Mammary microvascular endothelial cell (primary cell): ENCODE measurements at places on chromosomes 5 and 9. TPM values are rescaled to one million over a fixed set of nuclear protein-coding genes. Genes with fewer than 3 reads are reported as not detected.

Gene KIF12
- 0.80 and 0.94 TPM in 2 replicates for total RNA-seq

Gene FBP1
- 15.2 and 15.8 TPM in 2 replicates for total RNA-seq

Gene SETD9
- total RNA-seq, result 8.8 and 9.6 TPM in 2 replicates

Gene ANKHD1
- 25.6 and 26.8 TPM in 2 replicates for total RNA-seq

Gene IRGM
- total RNA-seq, result 0.07 TPM in 1 of 2 replicates, not detected in the other

Gene CEMIP2
- 37.7 and 65.9 TPM in 2 replicates for total RNA-seq

Gene TMEM38B
- total RNA-seq, result 9.7 and 14.0 TPM in 2 replicates

Gene ARID3C
- total RNA-seq, result 0.34 TPM in 1 of 2 replicates, not detected in the other

Gene SOHLH1
- 0.34 TPM in 1 of 2 replicates, not detected in the other for total RNA-seq

Gene FOXD4
- total RNA-seq, result not detected in 2 replicates

Gene PAEP
- total RNA-seq, result not detected in 2 replicates

Gene FBXO10
- 5.1 and 8.7 TPM in 2 replicates for total RNA-seq

Gene GADD45G
- 0.33 and 0.54 TPM in 2 replicates for total RNA-seq

Gene CYLC2
- total RNA-seq, result not detected in 2 replicates

Gene ATP10B
- not detected in 2 replicates for total RNA-seq

Gene TAF11L5
- total RNA-seq, result not detected in 2 replicates

Gene PCDHGB6
- 0.73 and 1.2 TPM in 2 replicates for total RNA-seq

Gene NAIP
- 0.05 and 0.13 TPM in 2 replicates for total RNA-seq

Gene IFNA16
- total RNA-seq, result not detected in 2 replicates
